ENCODE measurements at places on chromosomes 1 and 21.

- no peak for DNase-seq
Observed at GRCh38 chr1:155970531-155971167, 7.7 kb downstream of the ARHGEF2 start.

- DNase-seq, result peak; percentile 7
Observed at GRCh38 chr1:170670802-170671628, 7.1 kb downstream of the PRRX1 start.

DNA sequence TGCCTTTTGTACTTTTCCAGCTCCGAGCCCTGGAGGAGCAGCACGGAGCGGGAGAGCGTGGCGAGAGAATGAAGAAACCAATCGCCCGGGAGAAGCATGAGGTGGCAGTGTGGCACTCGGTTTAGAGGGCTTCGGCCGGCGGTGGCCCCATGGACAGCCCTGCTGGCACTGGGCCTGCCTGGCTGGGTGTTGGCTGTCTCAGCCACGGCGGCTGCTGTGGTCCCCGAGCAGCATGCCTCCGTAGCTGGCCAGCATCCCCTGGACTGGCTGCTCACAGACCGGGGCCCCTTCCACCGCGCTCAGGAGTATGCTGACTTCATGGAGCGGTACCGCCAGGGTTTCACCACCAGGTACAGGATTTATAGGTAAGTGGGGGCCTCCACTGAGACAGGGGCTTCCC, 59.0 kb downstream of the BRINP2 start:
- DNase-seq, result no peak

- DNase-seq, result no peak
Observed at GRCh38 chr1:158121604-158122254, 59.0 kb upstream of the CD1D start.

- no peak for DNase-seq
Observed at GRCh38 chr1:173268786-173269277, 61.7 kb upstream of the TNFSF4 start.

DNA sequence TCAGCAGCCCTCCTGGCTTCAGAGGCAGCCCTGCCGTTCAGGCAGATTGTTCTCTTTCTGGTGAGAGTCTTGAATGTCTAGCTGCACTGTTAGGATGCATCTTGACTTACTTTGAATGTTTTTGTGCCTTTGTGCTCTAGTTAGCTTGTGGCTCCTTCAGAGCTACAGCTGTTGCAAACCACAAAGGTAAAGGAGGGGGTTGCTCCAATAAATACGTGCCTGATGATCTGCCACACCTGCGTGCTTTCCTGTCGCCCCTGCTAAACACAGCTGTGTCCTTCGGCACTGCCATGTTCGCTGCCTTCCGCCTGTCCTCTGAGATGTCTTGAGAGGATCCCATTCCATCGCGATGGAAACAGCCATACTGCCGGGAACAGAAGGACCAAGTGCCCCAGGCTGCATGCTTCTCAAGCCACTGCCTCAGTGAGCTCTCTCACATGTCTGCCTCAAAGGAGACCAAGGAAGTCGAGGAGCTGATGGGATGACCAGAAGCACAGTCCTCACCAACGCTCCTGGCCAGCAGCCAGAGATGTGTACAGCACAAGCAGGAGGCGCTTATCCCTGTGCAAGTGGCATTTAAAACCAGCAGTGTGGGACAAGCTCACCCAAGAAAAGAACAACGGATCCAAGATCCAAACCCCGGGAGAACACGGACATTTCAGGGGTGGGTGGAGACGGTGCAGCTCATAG, 12.0 kb upstream of the SMIM12 start:
- DNase-seq, result no peak

- DNase-seq, result no peak
Observed at GRCh38 chr1:182625719-182626504, 21.7 kb upstream of the RGS16 start.

DNA sequence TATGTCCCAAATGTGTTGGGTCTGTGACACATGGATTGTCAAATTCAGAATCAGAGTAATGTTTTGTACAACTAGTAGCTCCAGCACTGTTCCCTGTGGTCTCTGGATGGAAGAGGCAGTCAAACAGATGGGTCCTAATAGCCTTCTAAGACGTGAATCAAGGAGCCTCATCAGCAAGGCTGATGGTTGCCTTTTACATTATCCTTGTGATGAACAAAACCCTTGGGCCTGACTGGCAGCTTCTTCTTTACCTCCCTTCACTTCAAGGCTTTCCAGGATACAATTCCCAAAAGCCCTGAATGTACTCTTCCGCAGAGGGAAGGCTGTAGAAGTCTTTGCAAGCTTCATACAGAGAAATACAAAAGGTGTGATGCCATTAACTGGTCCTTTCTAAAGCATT, 633.3 kb downstream of the USP25 start:
- no peak for DNase-seq

- DNase-seq, result no peak
Observed at GRCh38 chr1:184947497-184948256, 26.6 kb downstream of the NIBAN1 start.

- DNase-seq, result no peak
Observed at GRCh38 chr1:223479261-223479660, 86.0 kb downstream of the CCDC185 start.

GRCh38 chr1:25033828-25034705, 104.0 kb upstream of the RUNX3 start:
- no peak for DNase-seq

GRCh38 chr1:182446033-182446669, 3.8 kb upstream of the RGSL1 start:
- no peak for DNase-seq

DNA sequence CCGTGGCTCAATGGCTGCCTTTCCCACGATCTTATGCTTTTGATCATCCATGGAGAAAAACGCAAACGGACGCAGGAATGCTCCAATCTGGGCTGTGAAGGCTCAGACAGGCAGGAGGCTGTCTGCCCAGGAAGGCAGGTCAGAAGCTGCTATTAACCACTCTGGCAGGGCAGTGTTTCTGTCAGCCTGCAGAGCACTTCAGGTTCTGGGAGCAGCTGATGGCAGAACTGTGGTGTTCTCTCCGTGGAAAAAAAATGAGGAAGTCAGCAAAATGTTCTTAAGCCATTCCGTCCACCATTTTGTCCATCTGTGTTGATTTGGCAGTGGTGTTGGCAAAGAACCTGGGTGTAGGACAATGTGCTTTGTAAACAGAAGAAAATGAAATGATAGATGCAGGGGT, 91.7 kb downstream of the SIM2 start:
- no peak for DNase-seq

DNA sequence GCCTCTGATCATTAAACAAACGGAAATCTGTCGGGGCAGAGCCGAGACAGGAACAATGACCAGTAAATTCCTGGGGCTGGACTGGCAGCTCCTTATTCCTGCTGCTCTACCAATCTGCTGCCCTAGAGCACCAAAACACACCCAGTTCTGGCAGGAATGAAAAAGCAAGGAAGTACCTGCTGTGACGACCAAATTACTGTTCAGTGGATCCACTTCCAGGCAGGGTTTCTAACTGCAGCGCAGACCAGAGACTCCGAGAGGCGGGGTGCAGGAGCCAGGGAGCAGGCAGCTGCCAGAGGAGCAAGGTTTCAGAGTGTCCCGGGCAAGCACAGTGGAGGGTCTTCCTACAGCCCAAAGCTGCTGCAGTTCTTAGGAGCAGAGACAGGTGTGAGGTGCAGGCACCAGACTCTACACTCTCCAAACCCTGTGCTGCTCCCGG, 32.4 kb downstream of the KANK4 start:
- DNase-seq, result no peak

- no peak for DNase-seq
Observed at GRCh38 chr1:75502776-75503175, 108.1 kb downstream of the SLC44A5 start.

DNA sequence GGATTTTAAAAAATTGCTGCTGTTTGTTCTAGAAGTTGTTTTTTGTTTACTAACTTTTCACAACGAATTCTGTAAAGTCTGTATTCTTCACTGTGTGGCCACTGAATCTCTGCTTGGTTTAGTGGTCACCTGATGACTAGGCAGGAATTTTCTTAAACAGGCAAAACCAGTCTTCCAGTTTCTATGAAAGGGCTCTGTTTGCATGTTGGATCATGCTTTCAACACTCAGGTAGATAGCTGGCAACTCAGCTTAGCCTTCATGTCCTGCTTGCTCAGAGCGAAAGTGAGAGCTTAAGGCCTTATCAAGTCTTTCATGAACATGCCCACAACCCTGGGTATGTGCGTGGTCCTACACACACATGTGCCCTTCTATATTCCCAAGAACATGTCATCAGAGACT, 52.4 kb upstream of the CCDC190 start:
- no peak for DNase-seq

GRCh38 chr1:78836726-78837125, 169.8 kb downstream of the ADGRL4 start:
- DNase-seq, result no peak

DNA sequence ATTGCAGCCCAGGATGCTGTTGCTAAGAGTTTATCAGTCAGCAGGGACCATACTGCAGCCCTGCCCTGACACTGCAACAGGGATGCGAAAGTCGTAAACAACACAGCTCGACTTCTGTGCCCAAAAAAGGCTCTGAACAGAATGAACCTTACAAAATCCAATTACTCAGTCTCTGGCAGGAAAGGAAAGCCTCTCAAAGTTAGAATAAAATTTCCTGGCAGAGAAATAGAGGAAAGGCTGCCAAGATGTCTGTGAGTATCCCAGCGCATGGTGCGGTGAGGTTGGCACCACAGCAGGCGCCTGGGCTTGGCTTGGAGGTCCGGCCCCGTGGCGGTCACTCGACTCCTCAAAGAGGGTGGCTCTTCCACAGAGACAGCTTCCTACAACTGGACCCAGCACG, 185.8 kb downstream of the PCP4 start:
- DNase-seq, result no peak

DNA sequence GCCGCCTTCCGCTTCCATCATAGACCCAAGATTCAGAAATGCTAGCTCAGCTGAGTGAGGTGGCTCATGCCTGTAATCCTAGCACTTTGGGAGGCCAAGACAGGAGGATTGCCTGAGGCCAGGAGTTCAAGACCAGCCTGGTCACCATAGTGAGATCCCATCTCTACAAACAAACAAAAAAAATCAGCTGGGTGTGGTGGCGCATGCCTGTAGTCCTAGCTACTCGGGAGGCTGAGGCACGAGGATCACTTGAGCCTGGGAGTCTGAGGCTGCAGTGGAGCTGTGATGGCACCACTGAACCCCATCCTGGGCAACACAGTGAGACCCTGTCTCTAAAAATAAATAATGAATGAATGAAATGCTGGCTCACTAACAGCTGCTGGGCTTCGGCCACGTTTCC, 39.7 kb downstream of the TOMM20 start:
- no peak for DNase-seq

GRCh38 chr21:31888936-31889371, 16.1 kb downstream of the HUNK start:
- DNase-seq, result no peak

- no peak for DNase-seq
Observed at GRCh38 chr1:21847223-21848205, 35.4 kb downstream of the LDLRAD2 start.

GRCh38 chr1:187491082-187491720, 662.5 kb downstream of the PLA2G4A start:
- no peak for DNase-seq

GRCh38 chr1:151713044-151713443, 3.6 kb downstream of the CELF3 start:
- no peak for DNase-seq

GRCh38 chr1:7456722-7457082, 314.4 kb upstream of the VAMP3 start:
- no peak for DNase-seq

DNA sequence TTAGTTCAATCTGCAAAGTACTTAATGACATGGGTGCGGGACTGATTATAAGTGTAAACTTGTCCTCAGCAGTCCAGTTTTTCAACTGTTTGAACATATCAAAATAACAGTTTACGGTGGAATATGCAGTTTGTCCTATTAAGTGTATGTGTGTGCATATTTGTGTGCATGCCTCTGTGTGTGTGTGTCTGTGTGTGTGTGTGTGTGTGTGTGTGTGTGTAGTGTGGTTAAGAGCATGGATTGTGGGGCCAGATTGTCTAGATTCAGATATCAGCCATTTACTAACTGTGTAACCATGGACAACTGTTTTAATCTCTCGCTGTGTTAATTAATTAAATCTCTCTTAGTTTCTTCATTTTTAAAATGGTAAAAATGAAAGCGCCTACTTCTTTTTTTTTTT, 39.0 kb downstream of the NEXN start:
- DNase-seq, result no peak

- DNase-seq, result no peak
Observed at GRCh38 chr1:193270996-193271395, 84.6 kb upstream of the B3GALT2 start.

DNA sequence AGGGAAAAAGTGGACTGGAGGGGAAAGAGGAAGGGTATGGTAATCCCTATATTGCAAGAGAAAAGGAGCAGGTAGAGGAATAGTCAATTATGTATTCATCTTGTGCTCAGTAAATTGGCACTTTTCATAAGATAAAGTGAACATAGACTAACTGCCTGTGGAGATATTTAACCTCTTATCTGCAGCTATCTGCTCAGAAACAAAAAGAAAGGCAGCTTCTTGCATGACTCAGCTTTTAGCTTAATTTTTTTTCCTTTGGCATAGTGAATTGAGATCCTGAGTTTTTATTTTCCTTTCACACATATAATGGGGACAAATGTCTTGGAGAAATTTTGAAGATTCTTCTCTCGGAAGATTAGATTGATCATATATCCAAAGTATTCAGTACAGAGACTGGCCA, 127.6 kb upstream of the F3 start:
- no peak for DNase-seq

DNA sequence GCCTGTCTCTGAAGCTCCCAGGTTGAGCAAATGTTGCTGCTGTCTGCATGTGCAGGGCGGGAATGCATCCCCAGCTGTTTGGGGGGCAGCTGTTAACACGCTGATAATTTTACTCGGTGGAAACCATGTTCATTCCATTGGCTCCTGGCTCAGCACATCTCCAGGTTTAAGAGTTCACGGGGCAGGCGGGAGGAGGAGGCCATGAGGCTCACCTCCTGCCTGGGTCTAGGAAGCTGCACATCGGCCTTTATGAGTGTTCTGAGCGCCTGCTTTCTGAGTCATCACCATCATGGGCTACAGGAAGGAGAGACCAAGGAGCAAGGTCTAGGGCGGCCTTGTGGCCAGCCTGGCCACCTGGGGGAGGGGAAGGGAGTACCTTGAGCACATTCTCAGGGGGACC, 29.7 kb downstream of the AJAP1 start:
- DNase-seq, result no peak

DNA sequence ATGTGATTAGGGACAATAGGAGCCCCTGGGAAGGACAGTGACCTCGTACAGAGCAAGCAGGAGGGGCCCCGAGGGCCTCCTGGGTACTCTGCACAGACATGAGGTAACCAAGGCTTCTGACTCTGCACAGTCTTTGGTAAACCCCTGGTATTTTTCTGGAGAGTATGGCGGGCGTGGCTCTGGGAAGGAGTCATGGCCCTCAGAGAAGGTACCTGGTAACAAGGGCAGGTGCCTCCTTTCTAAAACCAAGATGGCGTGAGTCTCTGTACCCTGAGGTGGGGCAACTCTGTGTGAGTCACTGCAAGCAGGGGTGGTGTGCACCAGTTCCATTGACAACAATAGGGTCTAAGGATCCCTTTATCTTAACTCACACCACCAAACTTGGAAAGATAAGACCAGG, 39.9 kb upstream of the SLC19A1 start:
- DNase-seq, result no peak

All from activated CD4-positive, alpha-beta T cell treated with anti-CD3 and anti-CD28 coated beads for 24 hours (primary cell).